Osteoblast (primary cell): ENCODE measurements at places on chromosomes 7 and 10. TPM values are rescaled to one million over a fixed set of nuclear protein-coding genes. Genes with fewer than 3 reads are reported as not detected.
A peak's percentile ranks its signal among the peaks of the same experiment; 100 is the strongest.

GRCh38 chr10:22637491-22637890 lies 76.9 kb downstream of the PIP4K2A start:
- no peaks in the 10 kb centered on the region for H3K36me3 ChIP-seq
- no peaks in the 10 kb centered on the region for H3K27me3 ChIP-seq
- no peak overlapping the region for H3K4me3 ChIP-seq
- no peak overlapping the region for H3K27ac ChIP-seq
- DNase-seq: no peak
- no peaks in the 10 kb centered on the region for H3K4me1 ChIP-seq

- no peaks in the 10 kb centered on the region for H3K27me3 ChIP-seq
- H3K27ac ChIP-seq: peak within 1 kb of the TSS; percentile 68
- peaks cover 25% of the 10 kb centered on the region for H3K4me1 ChIP-seq
Observed at GRCh38 chr10:70132098-70133029, at the start of gene AIFM2. Gene AIFM2 (minus strand): TSS chr10:70132825. CDS start chr10:70124084, 8,741 bp downstream.

DNA sequence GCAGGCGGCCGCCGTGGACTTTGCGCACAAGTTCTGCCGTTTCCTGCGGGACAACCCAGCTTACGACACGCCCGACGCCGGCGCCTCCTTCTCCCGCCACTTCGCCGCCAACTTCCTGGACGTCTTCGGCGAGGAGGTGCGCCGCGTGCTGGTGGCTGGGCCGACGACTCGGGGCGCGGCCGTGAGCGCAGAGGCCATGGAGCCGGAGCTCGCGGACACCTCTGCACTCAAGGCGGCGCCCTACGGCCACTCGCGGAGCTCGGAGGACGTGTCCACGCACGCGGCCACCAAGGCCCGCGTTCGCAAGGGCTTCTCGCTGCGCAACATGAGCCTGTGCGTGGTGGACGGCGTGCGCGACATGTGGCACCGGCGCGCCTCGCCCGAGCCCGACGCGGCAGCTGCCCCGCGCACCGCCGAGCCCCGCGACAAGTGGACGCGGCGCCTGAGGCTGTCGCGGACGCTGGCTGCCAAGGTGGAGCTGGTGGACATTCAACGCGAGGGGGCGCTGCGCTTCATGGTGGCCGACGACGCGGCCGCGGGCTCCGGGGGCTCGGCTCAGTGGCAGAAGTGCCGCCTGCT lies 14.1 kb downstream of the SH2B2 start:
- H3K36me3 ChIP-seq: no peaks in the 10 kb centered on the region
- no peak overlapping the region for H3K4me3 ChIP-seq
- no peaks in the 10 kb centered on the region for H3K27me3 ChIP-seq
- H3K4me1 ChIP-seq: no peaks in the 10 kb centered on the region
- no peak overlapping the region for H3K27ac ChIP-seq

DNA sequence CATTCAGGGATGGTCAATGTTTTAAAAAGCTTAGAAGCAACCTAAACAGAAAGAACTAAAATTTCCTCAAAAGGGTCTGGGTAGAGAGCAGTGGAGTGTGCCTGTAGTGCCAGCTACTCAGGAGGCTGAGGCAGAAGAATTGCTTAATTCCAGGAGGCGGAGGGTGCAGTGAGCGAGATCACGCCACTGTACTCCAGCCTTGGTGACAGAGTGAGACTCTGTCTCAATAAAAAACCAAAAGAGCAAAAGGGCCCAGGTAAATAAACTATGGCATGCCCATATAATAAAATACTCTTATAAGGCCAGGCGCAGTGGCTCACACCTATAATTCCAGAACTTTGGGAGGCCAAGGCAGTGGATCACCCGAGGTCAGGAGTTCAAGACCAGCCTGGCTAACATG lies 93.0 kb downstream of the DNMBP start:
- H3K27me3 ChIP-seq: no peaks in the 10 kb centered on the region
- peaks cover 28% of the 10 kb centered on the region for H3K4me1 ChIP-seq
- DNase-seq: no peak
- peaks cover 8% of the 10 kb centered on the region for H3K36me3 ChIP-seq
- H3K27ac ChIP-seq: peak overlapping the region; percentile 84

DNA sequence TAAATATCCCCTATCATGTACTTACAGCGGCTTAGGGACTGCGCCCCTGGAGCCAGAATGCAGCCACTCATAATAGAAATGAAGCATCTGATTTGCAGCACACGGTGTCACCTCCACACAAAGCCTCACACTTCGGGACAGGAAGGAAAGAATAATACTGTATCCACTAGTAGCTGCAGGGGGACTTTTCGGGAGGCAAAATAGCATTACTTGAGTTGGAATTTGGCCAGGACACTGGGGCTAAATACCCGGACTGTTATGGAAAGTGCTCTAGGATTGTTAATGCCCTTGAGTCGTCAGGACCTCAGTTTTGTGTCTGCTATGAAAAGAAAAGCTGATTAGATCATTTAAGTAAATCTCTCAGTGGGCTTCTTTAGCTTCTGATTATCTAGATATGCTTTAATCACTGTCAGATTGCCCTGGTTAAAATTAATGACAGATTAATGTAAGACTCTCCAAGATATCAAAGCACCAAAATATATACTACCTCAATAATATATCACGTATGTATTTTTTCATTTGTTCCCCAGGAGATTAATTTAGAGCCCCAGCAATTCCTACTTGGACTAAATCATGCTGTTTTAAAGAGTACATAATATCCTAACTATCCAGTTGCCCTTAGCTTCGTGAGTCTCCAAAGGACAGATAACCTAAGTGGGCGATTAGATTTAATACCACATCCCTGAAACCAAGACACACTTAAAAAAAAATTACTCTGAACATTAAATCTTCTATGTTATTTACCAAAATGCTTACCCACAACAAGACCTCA lies 173.0 kb upstream of the NEBL start:
- DNase-seq: no peak
- no peaks in the 10 kb centered on the region for H3K27me3 ChIP-seq
- H3K4me1 ChIP-seq: no peaks in the 10 kb centered on the region
- H3K36me3 ChIP-seq: no peaks in the 10 kb centered on the region
- H3K4me3 ChIP-seq: no peak overlapping the region
- no peak overlapping the region for H3K27ac ChIP-seq

- no peaks in the 10 kb centered on the region for H3K36me3 ChIP-seq
- no peak overlapping the region for H3K4me3 ChIP-seq
- peak overlapping the region; percentile 90 for H3K27ac ChIP-seq
- H3K4me1 ChIP-seq: peaks cover 15% of the 10 kb centered on the region
- DNase-seq: no peak
Observed at GRCh38 chr10:6722616-6723004, 142.5 kb upstream of the PRKCQ start.

GRCh38 chr7:135489791-135490190 lies 20.1 kb downstream of the CNOT4 start:
- H3K27ac ChIP-seq: no peak overlapping the region
- H3K36me3 ChIP-seq: peaks cover 2% of the 10 kb centered on the region

- no peak for DNase-seq
- no peaks in the 10 kb centered on the region for H3K27me3 ChIP-seq
- no peak overlapping the region for H3K27ac ChIP-seq
- peaks cover 11% of the 10 kb centered on the region for H3K4me1 ChIP-seq
Observed at GRCh38 chr7:75626954-75627353, 111.8 kb downstream of the HIP1 start.

DNA sequence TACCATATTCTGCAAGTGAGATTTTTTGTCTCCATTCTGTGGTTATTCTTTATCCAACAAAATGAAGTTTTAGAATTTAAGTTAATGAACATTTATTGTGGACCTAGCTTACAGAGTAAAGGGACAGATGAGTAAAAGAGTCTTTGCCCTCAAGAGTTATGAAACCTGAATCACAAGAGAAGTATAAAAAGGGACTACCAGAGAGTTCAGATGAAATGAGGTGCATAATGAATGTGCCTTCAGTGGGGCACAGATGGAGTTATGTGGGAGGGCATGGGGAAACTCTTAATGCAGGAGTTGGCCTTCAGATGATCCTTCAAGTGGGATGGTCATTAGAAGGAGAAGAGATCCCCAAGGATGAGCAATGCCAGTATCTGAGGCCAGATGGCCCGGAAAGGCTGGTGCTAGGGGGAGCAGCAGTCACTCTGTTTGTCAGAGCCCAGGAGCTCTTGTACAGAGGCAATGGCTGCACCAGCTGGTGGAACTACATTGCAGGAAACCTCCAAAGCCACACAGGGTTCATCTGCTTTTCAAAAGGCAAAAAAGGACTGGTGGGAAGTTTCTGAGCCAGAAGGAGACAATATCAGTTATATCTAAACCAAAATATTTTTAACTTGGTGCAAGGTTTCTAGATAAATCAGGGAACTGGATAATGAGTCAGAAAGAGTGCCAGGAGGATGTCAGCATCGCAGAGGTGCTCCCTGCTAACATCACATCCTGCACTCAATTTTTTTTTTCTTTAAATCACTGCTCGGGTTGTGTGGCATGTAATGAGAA lies 162.0 kb downstream of the KLF6 start:
- H3K27ac ChIP-seq: peak overlapping the region; percentile 85
- DNase-seq: no peak

- no peak overlapping the region for H3K4me3 ChIP-seq
- H3K4me1 ChIP-seq: no peaks in the 10 kb centered on the region
- peak; percentile 84 for DNase-seq
- H3K27ac ChIP-seq: no peak overlapping the region
- peaks cover 13% of the 10 kb centered on the region for H3K36me3 ChIP-seq
Observed at GRCh38 chr7:75986147-75986781, 8.1 kb downstream of the TMEM120A start.

GRCh38 chr7:4184653-4185052 lies 497.4 kb upstream of the FOXK1 start:
- no peak for DNase-seq
- H3K27me3 ChIP-seq: no peaks in the 10 kb centered on the region
- no peaks in the 10 kb centered on the region for H3K4me1 ChIP-seq
- H3K36me3 ChIP-seq: no peaks in the 10 kb centered on the region
- H3K4me3 ChIP-seq: no peak overlapping the region

GRCh38 chr7:7446616-7447015 lies 89.1 kb downstream of the COL28A1 start:
- H3K4me1 ChIP-seq: peaks cover 8% of the 10 kb centered on the region
- no peak for DNase-seq
- no peak overlapping the region for H3K4me3 ChIP-seq
- H3K27ac ChIP-seq: no peak overlapping the region
- no peaks in the 10 kb centered on the region for H3K36me3 ChIP-seq

DNA sequence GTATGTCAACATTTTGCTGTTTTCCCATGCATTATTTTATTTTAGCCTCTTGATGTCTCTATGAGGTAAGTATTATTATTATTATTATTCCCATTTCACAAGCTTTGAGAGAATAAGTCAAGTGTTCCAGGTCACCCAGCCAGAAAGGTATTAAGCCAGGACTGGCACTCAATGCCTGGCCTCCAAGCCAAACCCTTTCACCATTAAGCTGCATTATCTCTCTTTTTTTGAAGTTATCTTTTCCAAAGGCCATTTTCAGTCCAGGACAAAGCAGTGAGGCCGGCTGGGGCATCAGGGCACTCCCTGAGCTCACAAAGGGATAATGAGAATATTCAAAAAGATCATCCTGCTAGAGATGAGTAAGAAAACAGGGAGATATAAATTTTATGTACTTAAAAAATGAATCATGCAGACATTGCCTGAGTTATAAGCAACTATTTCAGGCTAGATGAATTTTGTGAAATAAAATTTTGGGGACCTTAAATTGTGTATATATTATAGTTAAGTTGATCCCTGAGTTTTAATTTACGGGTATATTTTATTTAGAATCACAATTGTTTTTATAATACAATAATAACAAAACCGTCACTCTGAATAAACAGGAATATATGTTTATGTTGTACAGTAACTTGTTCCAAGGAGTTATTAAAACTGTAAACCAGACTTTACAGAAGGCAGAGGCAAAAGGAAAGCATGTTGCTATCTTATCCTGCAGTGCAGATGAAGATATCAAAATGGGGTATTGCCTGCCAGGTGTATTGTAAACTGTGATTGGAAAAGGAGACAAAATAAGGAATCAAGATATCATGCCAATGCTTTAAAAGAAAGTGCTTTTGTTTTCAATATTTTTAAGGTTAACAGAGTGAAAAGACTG lies 51.3 kb upstream of the CAV2 start:
- DNase-seq: peak; percentile 53
- no peaks in the 10 kb centered on the region for H3K27me3 ChIP-seq
- peak overlapping the region; percentile 38 for H3K27ac ChIP-seq
- H3K4me1 ChIP-seq: peaks cover 28% of the 10 kb centered on the region

DNA sequence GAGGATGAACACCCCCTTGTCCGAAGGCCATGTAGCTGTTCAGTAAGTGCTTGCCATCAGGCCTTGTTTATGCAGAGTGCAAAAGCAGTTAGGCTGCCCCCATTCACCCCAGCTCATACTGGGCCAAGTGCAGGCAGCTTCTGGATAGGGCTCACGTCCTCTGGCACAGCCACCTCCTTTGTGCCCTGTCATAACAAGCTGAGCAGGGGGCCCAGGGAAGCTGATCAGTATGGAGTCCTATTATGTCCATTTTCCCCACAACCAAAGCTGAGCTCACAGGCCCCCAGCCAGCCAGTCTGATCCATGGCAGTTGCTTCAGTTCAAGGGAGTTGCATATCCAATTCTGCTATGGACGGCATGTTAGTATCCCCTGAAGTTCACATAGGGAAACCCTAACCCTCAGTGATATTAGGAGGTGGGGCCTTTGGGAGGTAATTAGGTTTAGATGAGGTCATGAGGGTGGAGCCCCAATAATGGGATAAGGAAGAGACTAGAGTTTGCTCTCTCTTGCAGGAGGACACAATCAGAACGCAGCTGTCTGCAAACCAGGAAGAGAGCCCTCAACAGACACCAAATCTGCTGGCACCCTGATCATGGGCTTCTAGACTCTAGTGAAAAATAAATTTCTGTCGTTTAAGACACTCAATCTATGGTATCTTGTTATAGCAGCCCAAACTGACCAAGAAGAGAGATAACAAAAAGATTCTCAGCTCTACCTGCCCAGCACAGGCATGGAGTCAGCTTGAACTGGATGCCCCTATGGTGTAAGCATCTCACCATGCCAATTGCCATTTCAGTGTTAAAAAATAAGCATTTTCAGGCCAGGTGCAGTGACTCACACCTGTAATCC lies 155.9 kb downstream of the FGFR2 start:
- H3K4me3 ChIP-seq: no peak overlapping the region
- H3K36me3 ChIP-seq: no peaks in the 10 kb centered on the region
- H3K27ac ChIP-seq: no peak overlapping the region
- no peak for DNase-seq

DNA sequence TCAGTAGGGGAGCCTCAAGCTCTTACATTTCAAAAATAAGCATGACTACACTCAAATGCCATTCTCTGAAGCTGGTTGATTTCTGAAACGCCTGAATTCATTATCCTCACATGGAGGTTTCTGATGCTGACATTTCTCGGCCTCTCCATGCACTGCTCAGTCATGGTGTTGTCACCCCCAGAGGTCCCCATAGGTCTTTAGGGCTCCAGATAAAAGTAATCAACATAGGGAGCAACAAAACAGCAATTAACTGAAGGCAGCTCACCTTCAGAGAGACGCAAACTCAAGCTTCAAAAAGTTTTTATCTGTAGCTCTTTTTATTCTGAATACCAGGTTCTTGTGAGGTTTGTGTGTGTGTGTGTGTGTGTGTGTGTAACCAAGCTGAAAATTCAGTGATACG lies 223.2 kb upstream of the LRRN3 start:
- no peak for DNase-seq
- H3K4me1 ChIP-seq: no peaks in the 10 kb centered on the region
- H3K36me3 ChIP-seq: no peaks in the 10 kb centered on the region
- H3K4me3 ChIP-seq: no peak overlapping the region
- no peaks in the 10 kb centered on the region for H3K27me3 ChIP-seq
- no peak overlapping the region for H3K27ac ChIP-seq

GRCh38 chr10:22719406-22720042 lies 5.1 kb upstream of the PIP4K2A start:
- no peak for DNase-seq
- H3K4me1 ChIP-seq: peaks cover 5% of the 10 kb centered on the region
- H3K36me3 ChIP-seq: no peaks in the 10 kb centered on the region
- H3K27me3 ChIP-seq: no peaks in the 10 kb centered on the region
- no peak overlapping the region for H3K27ac ChIP-seq

The HOXA3 gene
- total RNA-seq: 3.5 and 4.0 TPM in 2 replicates

The HYAL4 gene
- not detected in 2 replicates for total RNA-seq

The GPER1 gene
- 10.3 and 10.5 TPM in 2 replicates for total RNA-seq

The EGFR gene
- 104 and 110 TPM in 2 replicates for total RNA-seq

The C7orf33 gene
- not detected in 2 replicates for total RNA-seq

The TBATA gene
- not detected in 2 replicates for total RNA-seq
